ENCODE measurements at places on chromosomes 3 and 15.
A peak's percentile ranks its signal among the peaks of the same experiment; 100 is the strongest.

DNA sequence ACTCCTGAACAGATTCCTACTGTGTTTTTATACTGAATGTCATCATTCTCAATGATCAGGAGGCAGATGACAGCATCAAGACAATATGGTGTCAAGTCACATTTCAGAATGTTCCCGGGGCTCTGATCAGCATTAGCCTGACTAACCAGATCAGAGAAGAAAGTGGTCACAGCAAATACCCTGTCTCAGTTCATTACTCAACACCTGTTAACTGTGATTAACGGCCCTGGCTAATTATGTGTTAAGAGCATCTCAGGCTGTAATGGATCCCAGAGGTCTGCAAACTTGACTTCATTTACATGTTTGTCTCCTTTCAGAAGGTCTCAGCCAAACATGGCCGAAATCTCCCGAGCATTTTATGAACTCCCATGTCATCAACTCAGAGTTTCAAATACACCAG is 833.7 kb downstream of the FHIT start:
- DNase-seq = no peak

DNA sequence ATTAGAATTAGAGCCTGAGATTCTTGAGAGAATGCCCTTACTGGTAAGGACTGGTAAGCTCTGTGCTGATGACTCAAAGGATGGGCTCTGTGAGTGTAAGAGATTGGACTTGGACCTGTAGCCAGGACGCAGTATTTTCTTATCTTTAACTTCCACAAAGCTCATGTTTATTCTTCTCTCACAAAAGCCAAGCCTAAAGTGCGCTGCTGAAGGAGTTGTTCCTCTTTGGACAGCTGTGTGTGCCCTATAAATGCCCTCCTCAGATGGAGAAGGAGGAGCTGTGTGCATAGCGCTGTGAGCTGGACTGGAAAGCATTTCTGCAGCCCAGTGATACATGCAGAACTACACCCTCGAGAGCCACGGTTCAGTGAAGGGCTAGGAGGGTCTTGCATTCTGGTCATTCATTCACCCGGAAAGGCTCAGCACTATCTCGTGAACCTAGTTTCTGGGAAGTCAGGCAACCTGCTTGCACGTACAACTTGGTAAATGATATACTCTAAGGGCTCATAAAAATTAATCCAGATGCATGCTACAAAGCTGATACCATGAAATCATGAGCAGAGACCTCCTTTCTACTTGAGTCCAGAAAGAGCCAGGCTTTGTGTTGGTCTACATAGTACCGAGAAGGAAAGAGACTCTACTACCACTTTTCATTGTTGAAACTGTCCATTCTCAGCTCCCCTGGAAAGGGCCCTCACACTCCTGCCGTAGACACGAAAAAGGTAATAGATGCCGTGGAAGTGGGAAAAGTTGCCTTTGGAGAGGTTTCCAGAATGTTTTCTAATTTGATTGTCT is 103.0 kb upstream of the TBL1XR1 start:
- DNase-seq = peak; percentile 34

DNA sequence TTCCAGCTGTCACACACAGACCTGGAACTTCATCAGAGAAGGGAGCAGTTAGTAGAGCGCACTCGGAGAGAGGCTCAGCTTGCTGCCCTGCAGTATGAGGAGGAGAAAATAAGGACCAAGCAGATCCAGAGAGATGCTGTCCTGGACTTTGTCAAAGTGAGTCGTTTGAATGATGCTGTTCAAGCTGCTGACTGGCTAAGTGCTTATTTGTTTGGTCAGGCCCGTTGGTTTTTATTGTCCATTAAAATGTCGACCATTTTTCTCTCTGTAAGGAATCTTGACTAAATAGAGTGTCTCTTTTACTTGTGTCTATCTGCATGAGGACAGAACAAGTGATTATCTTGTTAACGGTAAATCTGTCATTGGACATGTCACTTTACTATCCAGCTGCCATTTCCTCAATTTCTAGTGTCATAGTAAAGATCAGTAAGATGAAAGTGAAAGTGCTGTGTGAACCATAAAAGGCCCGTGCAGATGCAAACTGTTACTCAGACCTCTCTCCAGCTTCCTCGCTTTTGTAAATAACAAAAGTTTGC is 56.9 kb downstream of the LRCH3 start:
- DNase-seq = peak; percentile 85

- DNase-seq = no peak
Measured at GRCh38 chr3:38687321-38687720, 37.8 kb upstream of the SCN5A start.

DNA sequence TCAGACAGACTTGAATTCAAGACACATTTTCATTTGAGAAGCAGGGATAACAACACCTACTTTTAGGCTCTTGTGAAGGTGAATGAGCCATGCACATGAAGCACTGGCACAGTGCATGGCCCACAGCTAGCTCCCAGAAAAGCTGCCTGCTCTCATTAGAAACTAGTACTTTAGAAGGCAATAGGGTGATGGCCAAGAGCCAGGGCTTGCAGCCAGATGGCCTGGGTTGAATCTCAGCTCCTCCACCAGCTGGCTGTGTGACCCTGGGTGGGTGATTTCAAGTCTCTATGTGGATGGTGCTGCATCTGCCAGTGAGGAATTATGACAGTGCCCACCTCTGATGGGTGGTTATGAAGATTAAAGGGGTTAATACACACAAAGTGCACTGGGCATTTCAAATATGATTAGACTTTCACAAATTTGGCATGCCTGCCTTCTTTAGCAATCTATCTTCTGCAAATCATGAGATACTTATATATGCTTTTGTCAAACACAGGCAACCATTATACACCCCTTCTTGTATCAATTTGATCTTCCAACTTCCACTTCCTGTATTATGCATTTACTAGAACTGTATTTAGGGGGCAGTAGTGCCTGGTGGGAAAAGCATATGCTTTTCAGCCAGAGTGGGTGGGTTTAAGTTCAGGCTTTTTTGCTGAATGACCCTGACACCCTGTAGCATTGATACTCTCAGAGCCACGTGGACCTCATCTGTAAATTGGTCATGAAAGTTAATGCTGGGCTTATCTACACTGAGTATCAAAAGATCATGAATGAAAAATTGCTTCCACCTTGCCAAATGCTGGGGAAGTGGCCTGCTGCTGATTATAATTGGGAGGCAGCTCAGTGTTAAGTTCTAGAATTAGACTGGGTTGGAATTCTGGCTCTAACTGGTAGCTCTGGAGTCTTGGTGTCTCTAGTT is 34.7 kb upstream of the RBP1 start:
- DNase-seq = no peak

- no peak for DNase-seq
Measured at GRCh38 chr3:85090495-85090894, 131.7 kb downstream of the CADM2 start.

GRCh38 chr3:54968546-54969172 is 40.8 kb upstream of the LRTM1 start:
- no peak for DNase-seq

DNA sequence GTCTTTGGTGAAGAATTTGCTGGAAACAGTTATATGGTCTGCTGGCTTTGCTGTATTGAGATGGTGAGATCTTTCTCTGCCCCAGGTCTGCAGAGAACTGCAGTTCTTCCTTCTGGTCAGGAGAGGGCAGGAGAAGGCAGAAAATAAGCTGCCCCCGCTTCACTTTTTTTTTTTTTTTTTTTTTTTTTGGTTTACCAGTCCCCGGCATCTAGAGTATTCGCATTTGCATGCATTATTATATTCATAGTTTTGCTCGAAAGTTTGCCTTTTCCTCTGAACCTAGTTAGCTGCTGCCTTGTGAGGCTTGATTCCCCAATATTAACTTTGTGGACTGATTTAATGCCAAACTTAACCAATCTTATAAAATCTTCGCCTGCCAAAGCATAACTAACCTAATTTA is 10.6 kb upstream of the PARL start:
- peak; percentile 77 for DNase-seq

DNA sequence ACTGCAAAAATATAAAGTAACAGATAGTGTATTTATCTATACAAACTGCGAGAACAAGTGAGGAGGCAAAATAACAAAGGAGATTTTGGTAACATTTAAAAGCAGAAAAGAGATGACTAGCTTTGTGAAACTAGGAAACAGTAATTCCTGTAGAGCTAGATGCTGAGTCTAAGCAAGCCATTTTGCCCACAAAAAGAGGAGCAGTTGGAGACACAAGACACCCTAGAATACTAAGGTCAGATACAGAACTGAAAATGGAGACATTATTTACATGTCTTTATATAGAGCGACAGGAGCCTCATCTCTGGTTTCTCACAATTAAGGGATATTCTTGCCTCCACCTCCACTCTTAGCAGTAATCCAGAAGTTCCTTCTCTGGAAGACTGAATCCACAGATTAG is 732.4 kb upstream of the GBE1 start:
- DNase-seq = no peak

- no peak for DNase-seq
Measured at GRCh38 chr3:179147514-179147872, 664 bp upstream of the PIK3CA start.

- no peak for DNase-seq
Measured at GRCh38 chr15:96756146-96756545, 425.6 kb downstream of the NR2F2 start.

GRCh38 chr3:185270262-185270955 is 16.6 kb upstream of the EHHADH start:
- peak; percentile 48 for DNase-seq

DNA sequence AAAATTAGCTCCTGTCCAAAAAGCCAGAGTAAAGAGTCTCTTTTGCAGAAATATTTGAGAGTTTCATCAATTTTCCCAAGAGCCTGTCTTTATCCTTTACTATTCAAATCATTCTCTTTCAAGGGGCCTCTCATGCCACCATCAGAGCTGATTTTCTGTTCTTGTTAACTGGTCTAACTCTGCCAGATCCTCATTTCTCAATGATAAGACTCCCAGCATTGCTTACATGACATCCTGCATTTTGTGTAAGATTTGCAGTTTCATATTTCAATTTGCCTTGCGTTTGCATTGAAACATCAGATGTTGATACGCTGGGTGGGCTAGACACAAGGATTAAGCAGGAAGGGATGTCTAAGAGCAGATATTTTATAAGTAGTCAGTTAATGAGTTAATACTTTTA is 228.7 kb downstream of the TBL1XR1 start:
- no peak for DNase-seq

DNA sequence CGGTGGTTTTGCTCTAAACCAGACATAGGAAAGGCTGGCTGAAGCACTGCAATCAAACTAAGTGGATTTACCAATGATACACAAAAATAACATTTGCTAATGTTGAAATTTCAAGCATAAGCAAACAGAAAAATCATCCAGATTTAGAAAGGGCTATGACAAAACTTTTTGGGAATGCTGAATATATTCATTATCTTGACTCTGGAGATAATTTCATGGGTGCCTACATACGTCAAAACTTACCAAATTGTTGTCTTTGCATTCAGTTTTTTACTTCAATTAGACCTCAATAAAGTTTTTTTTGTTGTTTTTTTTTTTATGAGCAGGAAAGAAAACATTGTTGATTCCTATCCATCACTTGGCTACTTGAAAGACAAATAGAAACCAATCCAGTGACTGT is 140.8 kb downstream of the NR2E3 start:
- no peak for DNase-seq

- DNase-seq = no peak
Measured at GRCh38 chr3:110139821-110140220, 802.5 kb upstream of the DPPA4 start.

DNA sequence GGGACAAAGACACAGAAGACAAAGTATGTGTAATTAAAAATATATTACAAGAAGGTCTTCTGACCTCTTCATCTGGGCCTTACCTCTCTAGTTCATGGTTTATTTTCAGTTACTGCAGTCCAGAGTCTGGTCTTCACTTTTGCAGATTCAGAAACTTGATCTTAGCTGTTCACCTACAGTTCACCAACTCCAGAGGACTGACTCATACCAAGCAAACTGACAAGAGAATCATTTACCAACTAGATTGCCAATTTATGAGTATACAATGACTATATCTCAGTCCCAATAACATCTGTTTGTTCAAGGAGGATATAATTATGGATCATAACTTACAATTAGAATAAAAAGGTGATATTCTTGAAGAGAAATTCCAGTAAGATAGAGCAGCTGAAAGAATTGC is 9.0 kb downstream of the P2RY1 start:
- no peak for DNase-seq

- peak; percentile 66 for DNase-seq
Measured at GRCh38 chr15:37106490-37107001, 6.2 kb upstream of the MEIS2 start.

GRCh38 chr15:38042707-38043445 is 108.4 kb downstream of the TMCO5A start:
- peak; percentile 15 for DNase-seq

GRCh38 chr15:70348226-70348543 is 250.5 kb upstream of the TLE3 start:
- DNase-seq = no peak

- DNase-seq = no peak
Measured at GRCh38 chr15:72911626-72912025, 128.1 kb upstream of the ADPGK start.

- DNase-seq = no peak
Measured at GRCh38 chr3:168187233-168187632, 91.5 kb upstream of the GOLIM4 start.

GRCh38 chr15:41215708-41216107 is 14.8 kb downstream of the EXD1 start:
- DNase-seq = peak; percentile 6

DNA sequence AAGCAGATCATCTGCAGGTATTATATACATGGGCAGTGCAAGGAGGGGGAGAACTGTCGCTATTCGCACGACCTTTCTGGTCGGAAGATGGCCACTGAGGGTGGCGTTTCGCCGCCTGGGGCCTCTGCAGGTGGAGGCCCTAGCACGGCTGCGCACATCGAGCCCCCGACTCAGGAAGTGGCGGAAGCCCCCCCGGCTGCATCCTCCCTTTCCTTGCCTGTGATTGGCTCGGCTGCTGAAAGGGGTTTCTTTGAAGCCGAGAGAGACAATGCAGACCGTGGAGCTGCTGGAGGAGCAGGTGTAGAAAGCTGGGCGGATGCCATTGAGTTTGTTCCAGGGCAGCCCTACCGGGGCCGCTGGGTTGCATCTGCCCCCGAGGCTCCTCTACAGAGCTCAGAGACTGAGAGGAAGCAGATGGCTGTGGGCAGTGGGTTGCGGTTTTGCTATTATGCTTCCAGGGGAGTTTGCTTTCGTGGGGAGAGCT is 639 bp downstream of the MKRN3 start:
- DNase-seq = peak; percentile 45

- DNase-seq = no peak
Measured at GRCh38 chr15:64501396-64501715, 41.0 kb downstream of the ZNF609 start.

- DNase-seq = peak; percentile 49
Measured at GRCh38 chr3:111541911-111542483, at the start of gene CD96. Gene CD96 (plus strand): TSS chr3:111542197. CDS start chr3:111542249, 52 bp downstream.

GRCh38 chr15:76204109-76204845 is 107.0 kb downstream of the ETFA start:
- no peak for DNase-seq

GRCh38 chr3:42527368-42527917 is 25.0 kb downstream of the VIPR1 start:
- DNase-seq = no peak

GRCh38 chr3:20914310-20914709 is 728.3 kb upstream of the SGO1 start:
- DNase-seq = no peak

- no peak for DNase-seq
Measured at GRCh38 chr15:65783872-65784271, 8.2 kb downstream of the DENND4A start.

- DNase-seq = no peak
Measured at GRCh38 chr3:174170248-174170647, 688.9 kb upstream of the NAALADL2 start.

Data from common myeloid progenitor, CD34-positive (primary cell).